Activated CD4-positive, alpha-beta T cell treated with anti-CD3 and anti-CD28 coated beads, Interleukin-2, amount 10 ng/mL, durations not matched to agents 7 days and 5 days (primary cell): ENCODE measurements at places on chromosomes 7 and 10.
A peak's percentile ranks its signal among the peaks of the same experiment; 100 is the strongest.

DNA sequence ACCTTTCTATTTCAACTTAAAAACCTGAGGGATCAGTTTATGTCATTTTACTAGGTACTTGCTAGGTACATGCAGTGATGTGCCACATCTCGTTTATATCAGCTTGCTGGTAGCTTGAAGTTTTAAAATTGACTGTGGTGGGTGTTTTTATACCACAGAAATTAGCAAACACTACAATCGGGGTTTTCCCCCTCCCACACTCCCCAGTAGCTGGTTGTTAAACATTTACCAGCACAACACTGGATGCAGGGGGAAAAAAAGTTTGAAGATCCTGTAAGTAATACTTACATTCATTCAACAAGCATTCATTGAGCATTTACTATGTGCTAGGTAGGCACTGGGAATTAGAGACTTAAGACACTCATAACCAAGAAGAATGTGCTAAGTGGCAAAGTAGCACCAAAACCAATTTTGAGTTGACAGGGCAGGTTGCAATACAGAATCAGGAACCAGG is 32.6 kb downstream of the USP6NL start:
- no peak for DNase-seq

DNA sequence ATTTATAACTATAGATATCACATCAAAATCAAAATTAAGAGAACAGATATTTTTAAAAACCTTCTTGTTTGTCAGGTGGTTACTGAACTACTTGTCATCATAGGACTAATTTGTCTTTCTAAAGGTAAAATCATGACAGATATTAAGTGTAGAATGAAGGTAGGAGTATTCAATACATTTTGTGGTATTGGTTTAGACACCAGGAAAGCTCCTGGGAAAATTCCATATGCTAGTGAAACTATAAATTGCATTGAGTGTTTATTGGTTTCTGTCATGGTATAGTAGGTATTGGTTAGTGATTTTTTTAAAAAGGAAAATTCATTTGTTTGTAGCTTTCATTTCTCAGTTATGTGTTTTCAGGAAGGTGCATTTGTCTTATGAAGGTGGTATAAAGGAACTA is 132.7 kb downstream of the KCND2 start:
- no peak for DNase-seq

DNA sequence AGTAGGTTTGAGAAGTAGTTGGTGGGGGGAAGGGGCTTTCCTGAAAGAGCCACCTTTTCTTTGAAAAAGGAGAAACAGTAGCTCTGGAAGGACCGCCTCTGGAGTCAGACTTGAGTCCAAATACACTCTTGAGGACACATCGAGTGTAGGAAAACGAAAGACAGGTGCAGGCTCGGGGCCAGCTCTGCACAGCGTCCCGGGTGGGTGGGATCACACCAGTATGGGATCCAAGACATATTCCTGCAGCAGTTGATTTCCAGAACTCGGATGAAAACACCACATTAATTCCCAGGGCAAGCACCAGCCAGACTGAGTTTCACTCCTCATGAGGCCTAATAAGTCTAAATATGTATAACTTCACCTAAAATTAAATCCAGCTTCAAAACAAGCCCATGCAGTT is 61.4 kb downstream of the ASB13 start:
- no peak for DNase-seq

- DNase-seq = no peak
These were observed 256.2 kb upstream of the CACNA2D1 start for GRCh38 chr7:82699773-82700186.

- DNase-seq = peak; percentile 14
These were observed 28.9 kb downstream of the LRRC27 start for GRCh38 chr10:132360766-132361447.

- DNase-seq = no peak
These were observed 61.0 kb downstream of the RASGEF1A start for GRCh38 chr10:43205681-43206390.

DNA sequence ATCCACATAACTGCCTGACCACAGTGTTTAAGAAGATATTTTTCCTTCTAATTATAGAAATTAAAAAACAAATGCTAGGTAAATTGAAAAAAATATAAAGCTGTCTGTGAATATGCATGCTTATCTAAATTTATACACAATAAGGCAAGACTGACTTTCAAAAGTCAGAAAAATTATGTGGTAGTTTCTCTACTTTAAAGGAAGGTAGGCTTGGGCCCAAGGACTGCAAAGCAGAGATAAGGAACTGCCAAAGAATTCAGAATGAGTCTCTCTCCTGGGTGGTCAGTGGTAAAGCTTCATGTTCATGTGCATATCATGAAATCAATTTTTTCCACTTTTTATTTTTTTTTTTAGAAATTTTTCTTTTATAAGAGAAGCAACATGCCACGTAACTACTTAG is 998.6 kb downstream of the REEP3 start:
- DNase-seq = no peak

- no peak for DNase-seq
These were observed 136.1 kb upstream of the MYO3A start for GRCh38 chr10:25797888-25798429.

- no peak for DNase-seq
These were observed 9.1 kb downstream of the LOXL4 start for GRCh38 chr10:98258683-98259454.

GRCh38 chr10:3500408-3500856 is 284.6 kb downstream of the KLF6 start:
- no peak for DNase-seq

- DNase-seq = no peak
These were observed 437.1 kb upstream of the NPVF start for GRCh38 chr7:25665374-25665773.

GRCh38 chr10:98664329-98665042 is 217.8 kb upstream of the HPS1 start:
- DNase-seq = peak; percentile 49
